ENCODE measurements at places on chromosomes 3 and 15.

- DNase-seq, result no peak
Observed at GRCh38 chr3:179591313-179591712, 13.1 kb downstream of the MRPL47 start.

DNA sequence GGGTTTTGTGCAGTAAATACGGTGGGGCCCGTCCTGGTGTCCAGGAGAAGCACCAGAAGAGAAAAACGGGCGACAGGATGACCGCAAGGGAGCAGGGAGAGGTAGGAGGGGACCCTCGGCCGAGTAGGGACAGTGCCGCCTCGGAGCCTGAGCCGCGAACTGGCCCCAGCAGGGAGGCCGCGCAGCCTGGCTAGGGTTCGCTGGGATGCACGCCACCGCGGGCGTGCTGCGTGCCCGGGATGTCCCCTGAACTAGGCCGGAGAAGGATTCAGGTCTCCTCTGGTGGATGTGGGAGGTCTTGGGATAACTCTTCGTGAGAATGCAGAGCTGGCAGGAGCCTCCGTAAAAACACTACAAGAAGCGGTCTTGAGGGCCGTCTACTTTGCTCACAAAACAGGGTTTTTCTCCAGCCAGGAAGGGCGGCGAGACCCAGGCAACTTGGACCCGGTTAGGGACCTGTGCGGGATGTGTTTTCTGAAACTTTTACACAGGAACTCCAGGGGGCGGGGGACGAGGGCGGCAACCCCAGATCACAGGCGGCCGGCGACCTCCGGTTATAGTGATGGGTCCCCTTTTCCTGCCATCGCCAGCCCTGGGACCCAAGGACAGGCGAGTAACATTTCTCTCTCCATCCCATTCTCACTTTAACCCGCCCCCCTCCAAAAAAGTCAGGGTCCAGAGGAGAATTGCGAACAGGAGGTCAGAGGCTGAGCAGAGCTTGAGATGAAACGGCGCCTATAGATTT lies 35.5 kb downstream of the NR2F2 start:
- DNase-seq, result no peak

DNA sequence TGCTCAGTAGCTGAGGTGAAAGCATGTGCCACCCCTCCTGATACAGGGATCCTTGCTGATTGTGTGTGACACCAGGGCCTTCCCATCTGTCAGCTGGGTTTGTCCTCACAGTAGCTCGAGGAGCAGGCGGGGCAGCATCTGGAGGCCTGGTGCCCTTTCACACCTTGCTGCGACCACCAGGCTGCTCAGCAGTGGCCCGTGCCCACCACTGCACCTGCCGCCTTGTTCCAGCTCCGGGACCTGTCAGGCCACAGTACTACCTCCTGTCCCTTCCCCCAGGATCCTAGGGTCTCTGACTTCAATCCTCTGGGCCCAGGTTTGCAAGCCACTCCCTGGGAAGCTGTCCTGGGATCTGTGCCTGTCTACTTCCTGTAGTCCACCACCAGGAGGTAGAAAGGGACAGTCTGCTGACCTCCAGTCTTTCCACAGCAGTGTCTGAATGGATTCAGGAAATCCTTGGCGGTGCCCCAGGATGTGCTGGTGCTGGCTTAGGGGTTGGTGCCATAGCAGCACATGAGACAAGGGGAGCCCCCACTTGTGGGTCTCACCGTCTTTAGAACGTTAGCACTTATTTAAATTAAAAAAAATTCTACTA lies 27.5 kb downstream of the APBA2 start:
- DNase-seq, result no peak

DNA sequence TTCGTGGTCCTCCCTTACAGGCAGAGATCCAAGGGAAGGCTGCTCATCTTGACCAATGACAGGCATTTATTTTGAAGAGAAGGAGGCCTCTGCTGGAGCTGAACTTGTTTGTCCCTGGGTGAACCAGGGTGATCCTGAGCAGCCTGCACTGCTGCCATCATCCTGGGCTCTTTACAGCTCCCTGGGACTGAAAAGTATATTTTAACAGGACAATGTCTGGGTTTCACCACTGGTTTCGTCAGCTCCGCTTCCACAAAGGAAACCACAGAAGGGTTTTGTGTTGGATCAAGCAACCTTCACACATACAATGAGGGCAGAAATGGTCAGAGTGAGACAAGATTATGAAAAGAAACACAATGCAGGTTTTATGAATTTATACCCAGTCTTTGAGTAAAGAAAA lies 400.7 kb upstream of the TPM1 start:
- DNase-seq, result no peak

DNA sequence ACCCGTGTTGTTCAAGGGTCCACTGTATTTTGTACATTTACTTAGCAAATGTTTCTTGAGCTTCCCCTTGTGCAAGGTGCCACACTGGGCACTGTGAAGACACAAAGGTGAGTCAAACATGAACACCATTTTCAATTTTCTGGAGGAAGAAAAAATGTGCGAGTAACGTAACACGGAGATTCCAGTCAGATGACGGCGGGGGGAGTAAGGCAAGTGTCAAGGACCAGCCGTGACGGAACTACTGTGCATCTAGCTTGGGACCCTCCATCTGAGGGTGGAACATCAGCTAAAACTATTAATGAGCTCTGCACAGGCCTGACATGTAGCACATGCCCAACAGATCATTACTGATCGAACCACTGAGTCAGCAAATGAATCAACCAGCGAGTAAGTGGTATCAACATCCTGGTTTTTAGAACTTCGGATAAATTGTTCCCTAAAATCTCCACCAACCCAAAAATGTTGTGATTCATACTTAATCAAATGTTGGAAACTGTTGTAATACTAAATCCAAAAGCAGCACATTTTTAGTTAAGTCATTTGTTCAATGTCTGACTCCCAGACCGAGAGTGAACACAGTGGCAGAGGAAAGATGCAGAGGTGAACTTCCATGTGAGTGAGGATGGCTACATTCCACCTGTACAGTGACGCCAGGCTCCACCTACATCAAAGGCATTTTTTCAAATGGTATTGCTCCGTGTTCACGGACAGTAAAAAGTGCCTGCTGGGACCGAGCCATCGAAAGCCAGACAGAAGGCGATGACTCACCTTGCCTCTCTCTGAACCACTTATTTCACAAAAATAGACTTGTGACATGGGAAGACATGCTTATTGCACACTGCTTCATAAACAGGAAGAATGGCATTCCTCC lies 172.2 kb downstream of the ATP10A start:
- DNase-seq, result no peak

DNA sequence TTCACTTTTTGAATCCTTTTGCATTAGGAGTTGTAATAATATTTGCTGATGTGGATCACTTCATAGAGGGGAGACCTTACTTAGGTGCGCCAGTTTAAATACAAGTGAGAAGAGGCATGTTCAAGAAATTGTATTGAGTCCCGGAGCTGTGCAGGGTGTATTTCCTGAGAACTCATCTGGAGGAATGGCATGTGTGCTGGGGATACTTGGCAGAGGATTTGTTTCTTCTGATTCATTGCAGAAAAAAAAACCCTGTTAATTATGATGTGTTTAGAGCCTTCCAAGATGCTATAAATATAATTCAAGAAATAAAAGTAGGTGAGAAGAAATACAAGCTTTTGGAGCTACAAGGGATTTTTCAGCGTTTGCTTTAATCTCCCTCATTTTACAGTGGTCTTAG lies 97.6 kb downstream of the TPRG1 start:
- no peak for DNase-seq

DNA sequence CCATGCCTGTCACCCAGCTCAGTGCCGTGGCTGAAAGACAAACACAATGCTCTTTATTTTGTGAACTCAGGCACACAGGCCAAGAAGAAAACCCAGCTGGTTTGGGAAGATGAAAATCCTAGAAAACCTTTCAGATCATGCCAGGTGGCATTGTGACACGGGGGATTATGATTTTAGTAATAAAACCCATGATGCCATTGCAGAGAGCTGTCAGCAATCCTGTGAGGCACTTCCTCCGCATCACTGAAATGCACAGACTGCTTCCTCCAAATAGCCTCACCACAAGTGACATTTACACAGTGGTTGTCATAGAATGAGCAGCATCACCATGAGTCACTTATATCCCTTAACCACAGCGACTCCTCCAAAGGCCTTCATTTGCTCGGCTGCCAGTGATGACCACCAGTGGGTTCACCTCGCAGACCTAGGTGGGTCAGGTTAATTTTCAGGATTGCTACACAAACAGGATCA lies 22.7 kb downstream of the ABHD6 start:
- no peak for DNase-seq
